ENCODE measurements at places on chromosomes 6 and 20.

- DNase-seq: peak; percentile 44
Observed at GRCh38 chr20:1694672-1695071, 37.1 kb upstream of the SIRPG start.

GRCh38 chr6:67221226-67221625, 1413.9 kb upstream of the ADGRB3 start:
- no peak for DNase-seq

DNA sequence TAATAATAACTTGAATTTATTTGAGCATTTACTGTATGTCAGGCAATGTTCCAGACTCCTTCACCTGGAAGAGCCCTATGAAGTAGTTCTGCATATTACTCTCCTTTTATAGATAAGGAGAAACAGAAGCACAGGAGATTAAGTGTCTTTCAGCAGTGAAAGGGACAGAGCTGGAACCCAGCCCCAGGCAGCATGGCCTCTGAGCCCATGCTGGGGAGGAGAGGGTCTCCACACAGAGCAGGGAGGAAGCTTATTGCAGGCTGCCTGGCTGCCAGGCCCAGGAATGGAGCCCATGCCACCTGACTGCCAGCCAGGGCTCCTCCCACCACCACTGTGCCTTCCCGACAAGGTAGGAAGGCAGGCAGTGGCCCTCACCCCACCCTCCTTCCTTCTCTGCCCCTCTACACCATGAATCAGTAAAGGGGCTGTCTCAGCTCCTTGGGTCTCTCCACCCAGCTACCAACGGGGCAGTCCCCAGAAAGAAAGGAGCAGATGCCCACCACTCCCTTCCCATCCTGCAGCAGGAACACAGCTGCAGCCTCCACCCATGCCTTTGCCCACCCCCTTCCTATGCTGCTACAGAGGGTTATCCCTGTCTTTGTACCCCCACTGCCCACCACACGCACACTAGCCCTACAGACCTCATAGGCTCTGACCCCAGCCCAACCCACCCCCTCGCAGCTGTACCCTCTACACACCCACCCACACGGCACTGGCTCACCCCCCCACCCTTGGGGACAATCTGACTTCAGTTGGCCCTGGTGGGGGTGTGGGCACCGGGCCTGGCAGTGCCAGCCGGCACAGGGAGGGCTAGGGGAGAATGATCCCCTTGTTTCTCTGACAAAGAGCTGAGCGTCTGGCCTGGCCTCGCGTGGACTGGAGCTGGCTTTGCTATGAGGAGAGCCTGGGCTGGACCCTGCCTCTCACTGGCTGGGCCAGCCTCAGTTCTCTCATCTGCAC, 41.8 kb downstream of the TFEB start:
- DNase-seq: peak; percentile 93

- no peak for DNase-seq
Observed at GRCh38 chr6:116176596-116176995, 50.7 kb upstream of the COL10A1 start.

DNA sequence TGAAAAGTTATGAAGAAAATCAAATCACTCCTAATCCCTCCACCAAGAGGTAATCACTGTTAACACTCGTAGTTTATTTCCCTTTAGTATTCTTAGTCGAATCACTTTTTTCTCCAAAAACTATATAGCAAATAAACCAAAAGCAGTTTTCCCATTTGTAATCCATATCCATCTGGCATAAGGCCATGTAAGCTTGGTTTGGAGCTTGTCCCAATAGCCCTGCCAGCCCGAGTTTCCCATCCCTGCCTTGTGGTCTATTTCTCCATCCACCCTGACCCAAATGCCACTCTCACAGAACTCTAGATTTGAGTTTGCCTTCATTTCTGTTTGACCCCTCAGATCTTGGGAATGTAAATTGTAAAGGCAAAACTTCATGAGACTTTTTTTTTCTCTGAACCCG, 71.8 kb upstream of the DSP start:
- no peak for DNase-seq

GRCh38 chr20:2093159-2093781, 8.4 kb upstream of the STK35 start:
- DNase-seq: no peak

DNA sequence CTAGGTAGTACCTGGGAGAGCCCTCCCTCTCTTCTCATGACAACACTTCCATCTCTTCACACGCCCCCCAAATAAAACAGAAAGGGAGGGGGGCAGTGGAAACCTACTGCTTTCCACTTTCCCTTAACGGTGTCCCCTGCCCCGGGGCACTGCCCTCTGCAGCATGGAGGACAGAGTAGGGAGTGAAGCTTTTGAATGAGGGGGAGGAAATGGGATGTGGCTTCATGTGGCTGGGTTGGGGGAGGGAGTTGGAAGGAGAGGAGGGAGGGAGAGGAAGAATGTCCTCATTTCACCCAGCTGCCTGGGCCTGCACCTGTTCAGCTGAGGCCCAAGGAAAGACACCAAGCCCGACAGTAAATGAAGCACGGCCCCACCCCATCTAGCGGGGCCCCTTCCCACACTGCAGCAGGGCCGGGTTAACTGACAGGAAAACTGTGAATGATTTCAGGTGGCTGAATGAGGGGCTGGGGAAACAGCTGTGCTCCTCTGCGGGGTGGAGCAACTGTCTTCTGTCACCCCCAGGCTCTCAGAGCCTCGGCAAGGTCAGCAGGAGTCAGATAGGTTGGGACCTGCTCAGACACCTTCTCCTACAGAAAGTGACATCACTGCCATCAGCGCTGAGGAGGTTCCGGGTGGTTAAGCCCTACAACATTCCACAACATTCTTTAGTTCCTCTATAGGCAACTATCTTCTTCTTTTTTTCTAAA, 40.0 kb upstream of the TAF8 start:
- DNase-seq: no peak

DNA sequence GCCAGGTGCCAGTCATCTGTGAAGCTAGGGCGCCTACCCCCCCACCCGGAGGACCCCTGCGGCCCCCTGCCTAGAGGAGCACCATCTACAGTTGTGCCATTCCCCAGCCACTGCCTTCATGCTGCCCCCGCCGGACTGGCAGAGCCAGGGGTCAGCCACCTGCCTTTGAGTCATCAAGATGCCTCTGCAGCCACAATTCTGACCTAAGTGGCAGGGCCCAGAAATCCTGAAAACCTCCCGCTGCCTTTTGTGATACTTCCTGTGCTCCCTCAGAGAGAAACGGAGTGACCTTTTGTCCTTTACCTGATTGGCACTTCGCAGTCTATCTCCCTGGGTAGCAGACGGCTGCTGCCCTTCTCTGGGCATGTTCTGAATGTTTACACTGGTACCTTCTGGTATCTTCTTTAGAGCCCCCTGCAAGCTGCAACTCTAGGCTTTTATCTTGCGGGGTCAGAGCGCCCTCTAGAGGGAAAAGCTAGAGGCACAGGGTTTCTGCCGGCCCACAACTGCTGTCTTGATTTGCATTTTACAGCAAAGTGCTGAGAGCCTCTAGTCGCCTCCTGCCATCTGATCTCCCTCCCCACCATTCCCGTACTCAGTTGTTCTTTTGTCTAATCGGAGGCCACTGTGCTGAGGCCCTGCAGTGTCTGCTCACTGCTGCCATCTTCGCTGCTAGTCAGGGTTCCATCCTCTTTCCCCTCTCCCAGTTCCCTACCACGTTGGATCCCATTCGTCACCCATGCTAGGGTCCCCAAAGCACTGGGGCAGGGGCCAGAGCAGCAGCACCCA, 26.9 kb downstream of the SPATA2 start:
- peak; percentile 75 for DNase-seq

- no peak for DNase-seq
Observed at GRCh38 chr6:46370622-46371021, 120.6 kb downstream of the RCAN2 start.

DNA sequence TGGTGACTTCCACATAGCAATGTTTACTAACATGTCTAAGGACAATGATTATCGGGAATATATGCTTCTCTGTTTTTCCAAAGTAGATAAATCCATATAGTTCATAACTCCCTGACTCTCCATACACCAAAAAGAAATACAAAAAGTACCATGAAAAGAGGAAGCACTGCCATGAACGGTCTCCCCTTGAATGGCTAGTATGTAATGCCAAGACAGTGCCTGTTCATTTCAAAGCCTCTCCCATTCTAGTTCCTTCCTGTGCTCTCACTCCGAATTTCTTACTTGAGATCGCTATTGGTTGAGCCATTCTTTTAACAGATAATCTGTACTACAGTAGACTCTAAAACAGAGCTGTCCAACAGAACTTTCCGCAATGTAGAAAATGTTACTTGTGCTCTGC, 54.8 kb upstream of the EDN1 start:
- no peak for DNase-seq

- DNase-seq: no peak
Observed at GRCh38 chr20:30922129-30922528, 335.3 kb upstream of the DEFB115 start.

- DNase-seq: no peak
Observed at GRCh38 chr6:44189257-44189656, 27.5 kb upstream of the MYMX start.

DNA sequence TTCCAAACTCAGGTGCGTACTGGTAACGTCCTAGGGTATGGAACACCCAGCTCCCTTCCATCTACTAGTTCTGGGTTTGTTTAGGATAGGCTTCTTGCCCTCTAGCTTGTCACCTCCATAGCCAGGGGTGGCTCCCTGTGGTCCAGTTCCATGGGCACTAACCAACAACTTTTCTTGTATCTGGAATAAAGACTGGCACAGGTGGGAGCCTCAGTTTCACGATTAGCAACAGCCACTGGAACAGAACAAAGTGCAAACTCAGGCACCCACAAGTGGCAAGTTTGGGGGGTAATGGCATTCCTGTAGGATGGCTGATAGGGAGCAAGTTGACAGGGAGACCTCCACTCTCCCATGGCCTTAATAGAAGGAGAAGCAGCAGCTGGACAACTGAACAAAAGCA, 5.6 kb upstream of the APMAP start:
- DNase-seq: peak; percentile 16

- no peak for DNase-seq
Observed at GRCh38 chr20:62780204-62780603, 16.1 kb upstream of the MRGBP start.

- no peak for DNase-seq
Observed at GRCh38 chr6:35218021-35218420, 4.3 kb downstream of the SCUBE3 start.

DNA sequence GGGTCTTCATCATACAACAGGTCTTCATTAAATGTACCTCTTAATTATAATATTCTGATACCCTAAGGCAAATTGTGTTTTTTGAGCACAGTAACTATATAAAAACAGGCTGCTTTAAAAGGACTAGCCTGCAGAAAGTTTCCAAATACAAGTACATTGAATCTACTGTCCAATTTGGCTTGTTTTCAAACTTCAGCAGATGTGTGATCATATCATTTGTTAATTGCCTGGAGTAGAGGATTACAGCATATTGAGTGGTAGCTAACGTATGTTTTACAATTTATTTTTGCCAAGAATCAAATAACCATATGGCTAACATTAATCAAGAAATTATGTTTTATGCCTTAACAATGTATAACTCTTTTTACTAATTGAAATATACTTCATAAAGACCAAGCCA, 12.6 kb downstream of the TINAG start:
- DNase-seq: no peak

GRCh38 chr6:130600880-130601341, 226.3 kb upstream of the SMLR1 start:
- DNase-seq: no peak

DNA sequence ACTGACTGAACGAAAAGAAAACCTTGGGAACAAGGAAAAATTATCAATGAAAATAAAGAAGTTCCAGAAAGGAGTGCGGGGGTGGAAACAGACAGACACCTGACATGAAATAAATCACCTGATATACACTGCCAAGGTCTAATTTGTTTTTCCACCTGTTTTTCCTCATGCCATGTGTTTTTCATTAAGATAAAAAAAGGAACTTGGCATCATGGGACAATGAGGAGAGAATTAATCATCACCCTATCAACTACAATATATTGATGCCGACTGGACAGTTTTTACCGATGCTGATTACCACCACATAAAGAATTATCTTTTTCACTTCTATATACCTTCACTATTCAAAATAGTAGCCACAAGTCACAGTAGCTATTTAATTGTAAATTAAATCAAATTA, 233.2 kb downstream of the ARHGAP18 start:
- no peak for DNase-seq

- no peak for DNase-seq
Observed at GRCh38 chr6:167279766-167280446, 11.2 kb upstream of the UNC93A start.

DNA sequence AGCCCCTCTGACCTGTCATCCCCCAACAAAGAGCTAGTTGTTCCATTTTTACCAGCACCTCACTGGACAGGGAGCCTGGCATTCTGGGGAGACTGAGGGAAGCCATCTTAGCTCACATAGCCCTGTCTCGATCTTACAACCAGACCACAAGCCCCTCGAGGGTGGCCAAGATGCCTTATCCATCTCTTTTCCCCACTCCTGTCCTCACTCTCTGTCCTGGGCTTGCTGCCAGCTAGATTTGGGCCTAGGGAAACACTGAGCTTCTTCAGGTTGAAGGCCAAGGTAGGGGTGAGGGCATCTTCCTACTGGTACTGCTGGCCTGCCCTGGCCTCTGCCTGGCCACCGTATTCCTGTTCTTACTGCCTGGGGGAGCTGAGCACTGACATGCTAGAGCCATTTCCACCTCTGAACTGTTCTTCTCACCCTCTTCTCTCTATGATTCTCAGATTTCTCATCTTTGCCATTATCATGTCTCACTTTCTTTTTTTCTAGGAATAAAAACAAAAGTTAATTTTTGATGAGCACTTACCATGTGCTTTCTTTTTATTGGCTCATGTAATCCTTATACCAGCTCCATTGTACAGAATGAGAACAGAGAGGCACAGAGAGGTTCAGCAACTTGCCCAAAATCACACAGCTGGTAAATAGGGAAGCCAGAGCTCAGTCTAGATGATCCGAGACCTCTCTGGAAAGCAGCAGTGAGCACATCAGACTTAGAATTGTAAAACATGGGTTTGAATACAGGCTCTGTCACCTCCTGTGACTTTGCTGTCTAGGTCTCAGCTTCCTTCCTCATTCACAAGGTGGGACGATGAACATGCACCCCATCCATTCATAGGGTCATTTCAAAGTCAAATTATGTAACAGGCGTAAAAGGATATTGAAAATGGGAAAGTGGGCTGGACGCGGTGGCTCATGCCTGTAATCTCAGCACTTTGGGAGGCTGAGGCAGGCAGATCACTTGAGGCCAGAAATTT, 28.7 kb downstream of the FGD2 start:
- no peak for DNase-seq

- DNase-seq: no peak
Observed at GRCh38 chr6:85403331-85404015, 46.4 kb upstream of the NT5E start.

DNA sequence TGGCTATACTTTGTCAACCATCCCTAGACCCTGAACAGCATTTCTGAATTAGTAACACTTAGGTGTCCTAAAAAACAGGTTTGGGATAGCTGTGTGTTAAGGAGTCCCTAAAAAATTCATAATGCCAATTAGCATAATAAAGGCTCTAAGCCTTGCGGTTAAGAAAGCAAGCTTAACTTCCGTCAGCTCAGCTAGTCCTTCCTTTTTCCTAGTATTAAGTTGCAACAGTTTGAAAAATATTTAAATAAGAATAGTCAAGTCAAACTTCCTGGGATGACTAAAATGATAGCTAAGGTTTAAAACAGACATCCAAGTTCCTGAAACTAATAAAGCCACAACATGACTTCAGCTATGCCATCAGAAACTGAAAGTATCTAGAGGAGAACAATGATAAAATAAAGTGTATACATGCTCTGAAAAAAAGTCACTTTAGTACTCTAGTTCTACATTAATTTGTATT, 3.5 kb downstream of the AKIRIN2 start:
- DNase-seq: no peak

- DNase-seq: no peak
Observed at GRCh38 chr20:41007481-41007880, 21.1 kb upstream of the TOP1 start.

Data from posterior cingulate gyrus (tissue), 11 donors.